T-helper 17 cell (primary cell): ENCODE measurements at places on chromosomes 2 and 18.
A peak's percentile ranks its signal among the peaks of the same experiment; 100 is the strongest.

DNA sequence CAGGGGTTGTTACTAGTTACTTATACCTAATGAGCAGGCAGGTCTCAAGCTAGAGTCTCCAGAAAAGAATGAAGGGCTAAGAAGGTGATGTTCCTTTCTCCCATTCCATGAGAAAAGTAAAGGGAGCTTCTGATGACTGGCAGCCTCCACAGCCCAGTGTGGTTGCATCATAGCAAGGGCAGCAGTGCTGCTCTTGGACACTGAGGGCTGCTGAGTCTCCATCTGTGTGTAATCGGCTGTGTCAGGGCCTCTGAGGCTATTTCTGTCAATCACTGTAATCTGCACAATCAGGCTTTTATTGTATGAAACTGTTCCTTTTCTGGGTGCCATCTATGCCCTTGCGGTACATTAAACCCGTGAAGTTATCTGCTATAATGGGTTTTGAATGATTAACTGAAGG is 164.1 kb upstream of the FBXO11 start:
- no peak for DNase-seq

DNA sequence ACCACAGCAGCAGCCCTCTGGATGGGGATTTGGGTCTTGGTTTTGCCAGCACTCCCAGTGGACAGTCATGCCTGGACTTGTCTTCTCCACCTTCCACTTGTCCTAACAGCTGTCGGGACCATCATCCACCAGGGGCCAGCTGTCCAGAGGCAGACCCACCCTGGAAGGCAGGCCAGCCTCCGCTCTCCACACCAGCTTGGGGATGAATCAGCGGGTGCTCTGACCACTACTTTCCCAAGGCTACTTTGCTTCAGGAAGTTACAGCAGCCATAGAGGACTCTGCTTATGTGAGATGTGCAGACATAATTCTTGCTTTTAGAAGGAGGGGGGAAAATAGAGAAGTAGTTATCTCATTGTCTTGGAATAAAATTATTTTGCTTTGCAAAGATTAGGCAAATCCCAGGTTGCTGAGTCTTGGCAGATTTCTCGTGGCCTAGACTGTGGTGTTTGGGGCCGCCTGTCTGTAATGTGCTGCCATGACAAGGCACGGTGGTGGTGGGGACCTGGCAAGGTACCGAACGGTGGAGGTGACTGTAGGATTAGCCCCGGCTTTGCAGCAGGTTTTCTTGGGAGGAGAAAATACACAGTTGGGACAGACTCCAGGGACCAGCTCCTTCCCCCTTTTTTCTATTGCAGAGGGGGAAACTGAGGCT is 148.7 kb downstream of the AGAP1 start:
- DNase-seq: no peak

DNA sequence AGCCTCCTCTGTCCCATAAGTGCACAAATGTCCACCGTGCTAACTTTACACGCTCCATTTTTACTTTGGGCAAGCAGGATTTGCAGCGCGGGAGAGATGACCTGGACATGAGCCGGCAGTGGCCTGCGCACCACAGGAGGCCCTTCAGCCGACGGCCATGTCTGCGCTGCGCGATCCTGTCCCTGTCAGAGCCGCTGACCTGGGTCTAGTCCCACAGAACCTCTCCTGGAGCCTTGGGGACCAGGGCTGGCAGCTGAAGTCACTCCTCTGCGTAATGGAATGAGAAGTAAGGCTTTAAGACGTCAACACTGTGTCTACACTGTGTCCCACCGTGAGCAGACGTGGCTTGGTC is 29.6 kb downstream of the ADI1 start:
- no peak for DNase-seq

GRCh38 chr2:136117391-136117841 is 533 bp downstream of the CXCR4 start:
- peak; percentile 30 for DNase-seq

- no peak for DNase-seq
Measured at GRCh38 chr18:45571714-45572113, 43.6 kb upstream of the SLC14A2 start.

- no peak for DNase-seq
Measured at GRCh38 chr2:120017201-120017600, 4.3 kb downstream of the EPB41L5 start.

DNA sequence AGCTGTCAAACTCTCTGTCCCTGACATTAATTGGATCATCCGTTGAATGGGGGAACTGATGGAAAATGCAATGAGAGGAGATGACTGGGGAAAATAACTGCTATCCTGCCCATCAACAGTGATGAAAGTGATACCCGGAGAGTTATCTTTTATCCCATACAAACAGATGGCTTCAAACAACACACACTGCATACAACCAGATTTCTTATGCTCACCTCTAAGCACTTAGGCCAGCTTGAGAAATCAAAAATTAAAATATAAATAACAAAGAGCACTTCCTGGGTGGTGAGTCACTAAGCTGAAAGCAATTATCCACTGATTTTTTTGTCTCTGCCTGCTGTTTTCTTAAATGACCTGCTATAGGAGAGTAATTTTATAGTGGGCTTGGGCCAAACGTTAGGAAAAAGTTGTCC is 237.6 kb upstream of the RGPD4 start:
- no peak for DNase-seq

- no peak for DNase-seq
Measured at GRCh38 chr18:23805898-23806297, 116.6 kb downstream of the LAMA3 start.

GRCh38 chr2:26922405-26923188 is 47.8 kb upstream of the MAPRE3 start:
- no peak for DNase-seq

DNA sequence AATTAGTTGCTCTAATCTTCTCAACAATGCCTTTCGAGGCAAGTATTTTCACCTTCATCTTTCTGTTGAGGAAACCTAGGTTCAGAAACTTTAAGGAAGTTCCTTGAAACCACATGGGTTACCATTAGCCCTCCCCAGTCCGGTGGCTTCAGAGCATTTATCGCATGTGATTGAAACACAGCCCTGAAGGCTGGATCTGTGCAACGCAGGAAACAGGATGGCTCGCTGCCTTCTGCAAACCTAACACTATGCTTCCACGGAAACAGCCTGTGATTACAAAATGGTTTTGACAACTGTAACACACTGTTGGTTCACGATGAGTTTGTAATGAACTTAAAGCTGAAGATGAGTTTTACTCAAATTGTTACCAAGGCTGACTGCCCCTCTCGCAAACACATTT is 68.5 kb downstream of the EPB41L3 start:
- no peak for DNase-seq

DNA sequence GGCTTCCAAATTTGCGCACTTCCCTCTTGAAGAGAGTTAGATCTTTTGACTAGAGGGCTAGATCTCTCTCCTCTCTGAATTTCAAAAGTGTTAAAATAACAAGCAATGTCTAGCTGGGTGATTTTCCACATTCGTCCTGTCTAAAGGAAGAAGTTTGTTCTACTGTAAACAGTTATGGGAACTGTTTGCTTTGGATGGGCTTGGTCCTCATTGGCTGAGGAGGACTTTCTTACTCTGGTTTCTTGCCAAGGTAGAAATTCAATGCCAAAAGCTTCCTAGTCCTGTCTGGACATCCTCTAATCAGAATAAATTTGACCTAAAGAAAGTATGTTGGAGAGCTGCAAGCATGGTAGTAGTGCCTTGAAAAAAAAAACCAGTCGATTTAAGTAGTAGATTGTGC is 47.4 kb upstream of the RAPH1 start:
- no peak for DNase-seq

- DNase-seq: no peak
Measured at GRCh38 chr2:166867874-166868514, 20.3 kb upstream of the XIRP2 start.

- no peak for DNase-seq
Measured at GRCh38 chr2:113002677-113003076, 2.6 kb upstream of the IL36A start.

GRCh38 chr2:141911485-141912066 is 219.2 kb downstream of the LRP1B start:
- no peak for DNase-seq
